ENCODE measurements at places on chromosomes 4 and X.

- DNase-seq = no peak
Measured at GRCh38 chr4:40559585-40560465, 69.8 kb downstream of the RBM47 start.

- peak; percentile 27 for DNase-seq
Measured at GRCh38 chrX:102067966-102068723, 57.3 kb upstream of the TCEAL2 start.

- DNase-seq = no peak
Measured at GRCh38 chr4:56160636-56161035, 211.9 kb downstream of the CEP135 start.

DNA sequence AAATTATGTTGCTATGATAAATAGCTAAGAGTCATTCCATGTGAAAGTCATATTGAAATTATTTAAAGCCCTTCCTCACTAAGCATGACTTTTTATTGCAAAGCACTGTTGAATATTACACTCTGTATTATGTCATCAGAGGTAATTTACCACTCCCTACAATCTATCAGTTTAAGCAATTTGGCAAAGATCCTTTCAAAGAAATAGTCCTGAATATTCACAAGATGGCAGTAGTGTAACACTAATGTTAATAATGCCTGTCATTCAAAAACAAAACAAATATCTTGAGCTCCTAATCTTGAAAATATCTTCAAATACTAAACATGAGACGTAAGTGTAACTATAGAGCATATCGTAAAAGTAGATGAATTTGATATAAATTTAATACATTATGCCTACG is 208.6 kb upstream of the TECRL start:
- peak; percentile 58 for DNase-seq

DNA sequence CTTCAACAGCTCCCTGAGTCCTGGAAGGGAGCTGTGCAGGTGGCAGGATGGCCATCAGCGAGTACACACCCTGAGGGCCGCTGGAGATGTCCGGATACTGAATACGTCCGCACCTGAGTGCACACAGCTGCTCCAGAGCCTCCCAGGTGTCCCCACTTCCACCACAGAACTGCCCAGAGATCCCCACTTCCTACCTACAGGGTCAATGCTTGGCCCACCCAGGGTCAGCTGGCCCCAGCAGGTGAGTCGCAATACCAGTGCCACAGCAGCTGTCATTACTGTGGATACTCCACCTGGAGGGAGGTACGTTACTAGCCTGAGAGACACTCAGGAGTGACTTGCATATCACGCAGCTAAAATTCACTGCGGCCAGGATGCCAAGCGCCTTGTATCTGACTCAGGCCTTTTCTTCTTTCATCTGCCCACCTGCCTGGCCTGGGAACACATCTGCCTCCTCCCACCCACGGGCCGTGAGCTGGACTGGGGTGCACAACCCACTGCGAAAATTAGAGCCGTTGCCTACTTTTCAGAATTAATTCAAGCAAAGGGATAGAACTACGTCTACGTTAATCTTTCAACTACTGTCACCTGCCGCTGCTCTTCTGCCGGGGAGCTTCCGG is 9.4 kb downstream of the C4orf50 start:
- DNase-seq = no peak

DNA sequence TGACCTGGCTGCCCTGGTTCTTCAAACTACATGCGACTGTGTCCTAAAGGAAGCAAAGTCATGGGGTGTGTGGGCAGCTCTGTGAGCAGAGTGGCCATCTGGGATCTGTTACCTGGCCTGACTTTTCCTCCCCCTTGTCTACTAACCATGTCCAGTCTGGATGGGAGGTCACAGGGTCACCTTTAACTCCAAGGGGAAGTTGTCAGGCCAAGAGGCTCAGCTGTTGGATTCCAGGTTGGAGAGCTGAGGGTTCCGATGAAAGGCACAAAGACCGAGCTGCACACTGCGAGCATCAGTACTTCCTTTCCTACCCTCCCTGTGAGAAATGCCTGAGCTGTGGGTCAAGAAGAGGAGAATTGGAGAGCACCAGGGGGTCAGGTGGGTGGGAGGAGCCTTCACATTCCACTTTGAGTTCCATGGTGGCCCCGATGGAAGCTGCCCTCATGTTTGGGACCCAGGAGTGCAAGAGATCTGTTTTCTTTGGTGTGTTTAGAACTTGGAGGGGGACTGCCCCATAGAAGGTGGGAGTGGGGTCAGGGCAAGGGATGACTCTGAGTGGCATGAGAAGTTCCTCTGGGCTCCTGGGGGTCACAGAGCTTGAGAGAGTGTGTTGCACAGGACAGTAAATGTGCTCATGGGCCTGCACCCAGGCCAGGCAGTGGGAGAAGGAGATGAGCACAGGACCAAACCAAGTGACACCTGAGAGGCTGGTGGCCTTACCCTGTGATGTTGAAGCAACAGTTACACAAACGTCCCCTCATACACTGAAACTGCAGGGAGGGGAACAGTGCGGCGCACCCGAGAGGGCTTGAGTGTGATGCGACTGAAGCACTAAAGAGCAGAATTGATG is 36.2 kb downstream of the RGS12 start:
- no peak for DNase-seq

DNA sequence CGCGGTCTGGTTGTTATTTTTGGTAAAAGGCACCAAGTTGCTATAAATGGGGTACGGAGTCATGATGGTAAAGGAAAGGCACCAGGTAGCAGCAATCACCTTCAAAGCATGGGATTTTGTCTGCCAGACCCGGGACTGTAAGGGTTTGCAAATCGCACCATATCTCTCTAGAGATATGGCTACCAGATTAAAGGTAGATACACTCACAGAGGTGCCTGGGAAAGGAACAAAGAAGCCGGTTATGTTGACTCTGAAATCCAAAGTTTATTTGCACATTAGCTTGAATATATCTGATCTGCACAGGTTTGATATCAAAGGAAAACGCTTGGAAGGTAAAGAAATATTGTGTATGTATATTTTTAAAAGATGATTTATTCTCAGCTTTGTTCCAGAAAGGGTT is 4.6 kb downstream of the CCKAR start:
- DNase-seq = no peak

- peak; percentile 26 for DNase-seq
Measured at GRCh38 chrX:3697701-3698279, 15.7 kb downstream of the PRKX start.

GRCh38 chr4:104531390-104531789 is 36.7 kb upstream of the CXXC4 start:
- no peak for DNase-seq

GRCh38 chr4:17647927-17648326 is 33.5 kb downstream of the MED28 start:
- no peak for DNase-seq

DNA sequence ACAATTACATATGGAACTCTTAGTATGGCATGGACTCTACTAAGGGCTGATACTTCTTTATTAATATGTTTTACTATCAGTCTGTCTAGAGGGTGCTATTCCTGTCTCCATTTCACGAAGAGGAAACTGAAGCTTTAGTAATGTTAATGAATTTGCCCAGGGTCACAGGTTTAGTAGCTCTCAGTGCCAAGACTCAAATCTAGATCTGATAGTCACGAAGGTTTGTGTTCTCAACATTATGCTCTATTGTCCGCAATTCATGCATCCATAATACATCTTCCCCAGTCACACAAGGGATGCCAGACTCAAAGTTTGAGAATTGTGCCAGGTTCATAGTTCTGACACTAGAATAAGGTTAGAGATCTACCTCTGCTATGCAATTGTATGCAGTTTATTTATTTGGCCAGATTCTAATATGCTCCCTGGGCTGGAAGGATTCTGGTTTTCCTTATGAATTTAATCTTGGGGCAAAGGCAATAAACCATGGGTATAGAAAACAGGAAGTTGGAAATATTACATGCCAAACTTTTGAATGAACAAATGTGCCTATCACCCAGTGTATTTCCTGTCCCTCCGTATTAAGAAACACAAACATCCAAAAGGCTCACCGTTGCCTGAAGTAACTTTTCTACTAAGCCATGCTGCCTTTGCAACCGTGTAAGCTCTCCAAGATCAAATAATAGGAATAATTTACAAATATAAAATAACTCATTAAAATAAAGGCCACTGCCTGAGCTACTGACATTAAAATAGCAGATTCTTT is 478.5 kb downstream of the INPP4B start:
- DNase-seq = no peak

- no peak for DNase-seq
Measured at GRCh38 chrX:134258202-134258601, 21.2 kb downstream of the CCDC160 start.

GRCh38 chr4:96766359-96766758 is 926.5 kb downstream of the PDHA2 start:
- no peak for DNase-seq

- DNase-seq = no peak
Measured at GRCh38 chrX:54291758-54292157, 66.1 kb downstream of the WNK3 start.

GRCh38 chr4:113311047-113311446 is 261.6 kb downstream of the ANK2 start:
- no peak for DNase-seq

DNA sequence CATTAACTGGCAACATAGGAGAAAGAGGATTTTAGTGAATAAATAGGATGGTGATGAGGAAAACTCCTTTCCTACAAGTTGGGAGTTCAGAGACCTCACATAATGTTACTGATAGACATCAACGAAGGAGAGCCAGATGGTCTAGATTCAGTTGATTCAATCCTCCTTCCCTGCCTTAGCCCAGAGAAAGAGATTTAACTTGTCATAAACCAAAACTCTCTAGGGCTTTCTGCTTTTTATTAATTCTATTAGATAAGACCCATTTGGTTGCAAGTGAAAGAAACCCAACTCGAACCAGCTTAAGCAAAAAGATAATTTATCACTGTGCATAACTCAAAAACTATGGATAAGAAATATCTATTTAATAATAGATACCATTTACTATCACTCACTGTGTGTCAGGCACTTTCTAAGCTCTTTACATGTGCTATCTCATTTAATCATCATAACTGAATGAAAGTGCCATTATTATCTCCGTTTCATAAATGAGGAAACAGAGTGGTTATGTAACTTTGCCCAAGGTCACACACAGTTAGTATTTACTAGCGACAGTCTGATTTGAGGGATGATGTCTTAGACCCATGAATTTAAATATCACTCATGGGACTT is 4.3 kb upstream of the UNC5C start:
- no peak for DNase-seq

DNA sequence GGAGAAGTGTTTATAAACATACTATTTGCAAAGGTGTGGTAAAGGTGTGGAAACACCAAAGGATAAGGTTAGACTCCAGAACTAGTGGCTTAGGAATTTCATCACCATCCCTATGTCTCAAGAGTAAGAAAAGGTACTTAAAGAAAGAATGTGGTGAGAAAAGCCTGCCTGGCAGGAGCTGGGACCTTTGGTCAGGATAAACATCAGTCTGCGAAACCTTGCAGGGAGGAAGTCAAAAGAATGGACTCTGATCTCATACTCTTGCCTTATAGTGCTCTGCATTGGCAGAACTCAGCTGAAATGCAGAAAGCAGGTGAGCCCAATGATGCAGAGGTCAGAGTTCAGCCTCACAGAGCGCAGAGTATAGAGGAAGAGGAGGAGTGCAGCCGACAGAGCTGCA is 97.2 kb upstream of the NR3C2 start:
- no peak for DNase-seq

GRCh38 chr4:189826657-189827056 is 114.0 kb upstream of the FRG1 start:
- no peak for DNase-seq

DNA sequence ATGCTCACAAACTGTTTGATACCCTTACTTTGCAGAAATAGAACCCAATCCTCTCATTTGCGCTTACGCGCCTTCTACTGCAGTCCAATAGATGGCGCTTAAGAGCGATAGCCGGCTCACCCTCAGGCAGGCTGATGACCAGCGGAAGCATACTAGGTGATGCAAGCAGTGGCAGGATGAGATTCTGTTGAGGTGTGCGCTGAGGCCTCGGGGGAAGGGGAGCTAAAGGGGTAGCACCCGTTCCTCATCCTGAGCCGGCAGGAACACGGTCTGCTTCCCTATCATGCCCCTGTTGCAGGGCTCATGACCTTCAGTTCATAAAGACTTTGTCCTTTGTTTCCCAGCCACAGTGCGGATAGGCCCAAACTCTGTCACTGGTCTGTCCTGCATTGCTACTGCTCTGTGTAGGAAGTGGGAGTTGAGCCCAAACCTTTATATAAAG is 628.9 kb downstream of the TLL1 start:
- no peak for DNase-seq

- no peak for DNase-seq
Measured at GRCh38 chr4:52665592-52665991, 6.5 kb upstream of the USP46 start.

GRCh38 chr4:6663596-6664393 is 23.3 kb downstream of the MRFAP1 start:
- DNase-seq = no peak

DNA sequence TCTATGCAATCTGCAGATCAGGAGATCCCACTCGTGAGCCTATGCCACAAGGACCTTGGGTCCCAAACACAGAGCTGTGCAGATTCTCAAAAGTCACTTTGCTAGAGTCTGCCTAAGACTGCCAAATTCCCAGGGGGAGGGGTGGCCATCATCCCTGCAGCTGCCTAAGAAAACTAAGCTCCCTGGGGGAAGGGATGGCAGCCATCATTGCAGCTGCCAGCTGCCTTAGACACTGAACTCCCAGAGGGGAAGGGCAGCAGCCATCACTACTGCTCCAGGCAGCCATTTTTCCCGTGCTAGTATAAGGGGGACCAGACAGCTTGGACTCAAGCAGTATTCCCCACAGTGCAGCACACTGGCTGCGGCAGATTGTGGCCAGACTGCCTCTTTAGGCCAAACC is 156.9 kb downstream of the NKX6-1 start:
- DNase-seq = no peak

- DNase-seq = no peak
Measured at GRCh38 chr4:141155586-141155985, 22.3 kb upstream of the RNF150 start.

DNA sequence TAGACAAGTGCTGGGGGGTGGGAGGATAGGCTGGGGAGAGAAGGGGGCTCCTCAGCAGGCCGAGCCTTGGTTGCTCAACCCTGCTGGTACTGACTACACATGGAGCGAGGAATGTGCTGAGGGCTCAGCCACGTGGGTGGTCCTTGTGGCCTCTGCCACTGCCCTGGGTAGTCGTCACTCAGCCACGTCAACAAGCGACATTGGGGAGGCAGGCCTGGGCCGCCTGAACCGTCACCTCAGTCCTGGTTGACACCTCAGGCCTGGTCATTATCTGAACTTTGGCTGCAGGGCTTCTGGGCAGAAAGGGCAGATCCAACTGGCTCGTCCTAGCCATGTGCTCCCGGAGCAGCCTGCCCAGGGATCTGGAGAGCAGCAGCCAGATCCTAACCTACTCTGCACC is 62.7 kb upstream of the GDPD2 start:
- DNase-seq = no peak

- no peak for DNase-seq
Measured at GRCh38 chr4:142697320-142697719, 148.8 kb downstream of the INPP4B start.

DNA sequence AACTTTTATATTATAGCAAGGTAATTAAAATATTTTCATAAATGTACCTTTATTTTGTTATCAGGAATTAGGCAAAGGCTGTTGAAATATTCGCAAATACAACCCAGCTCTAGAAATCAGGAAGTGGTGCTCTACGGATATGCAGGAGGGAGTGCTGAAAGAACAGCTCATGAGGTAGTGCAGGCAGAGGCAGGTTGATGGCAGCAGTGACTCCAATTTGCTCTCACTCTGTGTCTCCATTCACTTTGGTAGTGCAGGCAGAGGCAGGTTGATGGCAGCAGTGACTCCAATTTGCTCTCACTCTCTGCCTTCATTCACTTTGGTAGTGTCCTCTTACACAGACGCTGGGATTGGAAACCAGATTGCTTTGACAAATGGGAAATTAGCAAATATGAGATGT is 277.9 kb downstream of the TRIML1 start:
- DNase-seq = no peak

All from NCI-H446 (cell line).